ENCODE measurements at places on chromosomes 4 and X.
A peak's percentile ranks its signal among the peaks of the same experiment; 100 is the strongest.

- DNase-seq, result peak; percentile 20
Observed at GRCh38 chrX:23752740-23753415, 9.8 kb upstream of the ACOT9 start.

- DNase-seq, result no peak
Observed at GRCh38 chrX:153411255-153411987, at the start of gene ZFP92. Gene ZFP92, plus strand, starts transcription at chrX:153411472. Its CDS starts 6,851 bp downstream, at chrX:153418323.

DNA sequence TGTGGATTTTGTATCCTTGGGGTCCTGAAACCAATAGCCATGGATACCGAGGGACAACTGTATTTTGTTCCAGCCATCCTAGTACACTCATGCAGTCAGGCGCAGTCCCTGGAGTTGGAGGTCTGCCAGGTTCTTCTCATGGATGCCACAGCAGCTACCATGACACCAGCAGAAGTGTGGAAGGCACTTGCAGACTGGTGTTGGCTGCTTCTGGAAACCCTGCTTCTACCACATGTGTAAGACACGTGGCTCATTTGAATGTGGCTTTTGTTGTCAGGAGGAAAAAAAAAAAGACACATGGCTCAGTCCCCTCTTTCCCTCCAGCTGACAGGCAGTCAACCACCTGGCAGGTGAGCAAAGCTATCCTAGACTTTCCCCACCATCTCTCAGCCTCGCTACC, 19.4 kb downstream of the DRD5 start:
- no peak for DNase-seq

- peak; percentile 65 for DNase-seq
Observed at GRCh38 chr4:88600176-88600838, 8.0 kb downstream of the HERC3 start.

DNA sequence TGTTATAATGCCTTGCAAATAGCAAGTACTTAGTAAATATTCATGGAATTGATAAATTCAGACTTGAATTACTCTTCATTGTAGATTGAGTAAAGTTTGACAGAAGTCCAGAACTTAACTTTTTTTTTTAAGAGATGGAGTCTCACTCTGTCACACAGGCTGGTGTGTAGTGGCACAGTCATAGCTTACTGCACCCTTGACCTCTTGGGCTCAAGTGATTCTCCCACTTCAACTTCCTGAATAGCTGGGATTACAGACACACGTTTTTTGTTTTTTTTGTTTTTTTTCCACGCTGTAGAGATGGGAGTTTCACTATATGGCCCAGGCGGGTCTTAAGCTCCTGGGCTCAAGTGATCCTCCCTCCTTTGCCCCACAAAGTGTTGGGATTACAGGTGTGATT, 32.1 kb downstream of the UBE2K start:
- no peak for DNase-seq

GRCh38 chr4:130233377-130234047, 1137.6 kb downstream of the C4orf33 start:
- DNase-seq, result no peak

- peak; percentile 24 for DNase-seq
Observed at GRCh38 chr4:25448379-25449109, 71.5 kb downstream of the ANAPC4 start.

DNA sequence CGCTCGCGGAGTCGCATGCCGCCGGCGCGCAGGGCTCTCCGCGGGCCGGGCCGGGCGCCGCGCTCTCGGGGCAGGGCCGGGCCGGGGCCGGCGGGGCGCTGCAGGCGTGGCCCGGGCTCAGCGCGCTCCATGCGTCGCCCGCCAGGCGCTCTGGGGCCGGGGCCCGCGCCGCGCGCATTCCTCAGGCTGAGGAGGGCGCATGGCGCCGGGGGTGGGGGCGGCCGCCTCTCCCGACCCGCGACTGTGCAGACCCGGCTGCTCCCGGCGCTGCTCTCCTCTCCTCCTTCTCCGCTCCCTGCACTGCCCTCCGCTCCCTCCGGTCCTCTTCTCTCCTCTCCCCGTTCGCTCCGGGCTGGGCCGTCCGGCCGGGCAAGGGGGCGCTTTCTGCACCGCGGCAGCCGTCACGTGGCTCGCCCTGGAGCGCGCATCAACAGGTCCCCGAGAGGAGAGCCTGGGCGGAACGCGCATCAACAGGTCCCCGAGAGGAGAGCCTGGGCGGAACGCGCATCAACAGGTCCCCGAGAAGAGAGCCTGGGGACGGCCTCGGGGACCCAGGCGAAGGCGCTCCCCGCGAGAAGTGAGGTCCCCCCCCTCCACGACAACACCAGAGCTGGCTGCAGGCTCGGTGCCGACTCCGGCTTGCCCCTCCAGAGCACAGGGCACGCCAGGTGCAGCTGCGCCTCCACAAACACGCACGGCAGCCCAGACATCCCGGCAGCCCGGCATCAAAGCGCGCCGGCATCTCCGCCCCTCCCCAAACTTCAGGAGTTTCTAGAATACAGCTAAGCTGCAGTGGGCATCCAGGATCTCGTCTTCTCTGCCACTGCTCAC, 12.9 kb downstream of the PPP2R3B start:
- no peak for DNase-seq

GRCh38 chr4:90689739-90690138, 562.5 kb downstream of the CCSER1 start:
- no peak for DNase-seq

GRCh38 chrX:100717363-100717762, 14.6 kb downstream of the SYTL4 start:
- DNase-seq, result no peak

DNA sequence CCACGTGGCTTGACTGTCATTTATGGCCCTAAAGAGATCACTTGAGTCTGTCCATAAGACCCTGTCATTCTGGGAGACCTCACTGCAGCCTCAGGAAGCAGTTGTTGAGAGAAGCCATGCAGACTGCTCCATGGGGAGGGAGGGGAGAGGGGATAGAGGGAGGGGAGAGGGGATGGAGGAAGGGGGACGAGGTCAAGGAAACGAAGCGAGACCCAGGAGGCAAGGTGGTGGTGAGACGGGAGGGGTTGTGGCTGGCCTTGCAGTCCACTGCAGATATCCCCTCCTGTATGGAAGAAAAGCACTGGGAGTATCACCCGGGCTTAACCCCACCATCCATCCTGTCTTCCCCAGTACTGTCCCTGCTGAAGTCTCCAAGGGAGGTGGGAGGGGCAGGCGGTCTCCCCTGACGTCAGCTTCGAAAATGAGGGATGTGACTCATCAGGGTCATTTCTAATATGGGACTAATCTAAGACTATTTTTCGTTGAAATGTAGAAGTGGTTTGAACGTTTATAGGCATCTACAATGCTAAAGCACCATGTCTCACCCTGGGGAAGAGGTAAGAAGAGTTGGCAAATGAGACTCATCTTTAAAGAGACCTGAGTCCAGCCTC, 5.6 kb downstream of the TMEM255A start:
- no peak for DNase-seq

GRCh38 chrX:153063315-153063714, 7.0 kb downstream of the PNMA3 start:
- DNase-seq, result peak; percentile 8

- DNase-seq, result no peak
Observed at GRCh38 chrX:10566716-10567097, 53.7 kb downstream of the MID1 start.

DNA sequence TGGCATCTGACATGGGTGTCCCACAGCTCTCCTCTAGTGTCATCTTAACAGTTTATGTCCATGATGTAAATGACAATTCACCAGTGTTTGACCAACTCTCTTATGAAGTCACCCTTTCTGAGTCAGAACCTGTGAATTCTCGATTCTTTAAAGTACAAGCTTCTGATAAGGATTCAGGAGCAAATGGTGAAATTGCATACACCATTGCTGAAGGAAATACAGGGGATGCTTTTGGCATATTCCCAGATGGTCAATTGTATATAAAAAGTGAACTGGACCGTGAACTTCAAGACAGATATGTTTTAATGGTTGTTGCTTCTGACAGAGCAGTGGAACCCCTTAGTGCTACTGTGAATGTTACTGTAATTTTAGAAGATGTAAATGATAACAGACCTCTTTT, 4.6 kb downstream of the FAT4 start:
- no peak for DNase-seq

DNA sequence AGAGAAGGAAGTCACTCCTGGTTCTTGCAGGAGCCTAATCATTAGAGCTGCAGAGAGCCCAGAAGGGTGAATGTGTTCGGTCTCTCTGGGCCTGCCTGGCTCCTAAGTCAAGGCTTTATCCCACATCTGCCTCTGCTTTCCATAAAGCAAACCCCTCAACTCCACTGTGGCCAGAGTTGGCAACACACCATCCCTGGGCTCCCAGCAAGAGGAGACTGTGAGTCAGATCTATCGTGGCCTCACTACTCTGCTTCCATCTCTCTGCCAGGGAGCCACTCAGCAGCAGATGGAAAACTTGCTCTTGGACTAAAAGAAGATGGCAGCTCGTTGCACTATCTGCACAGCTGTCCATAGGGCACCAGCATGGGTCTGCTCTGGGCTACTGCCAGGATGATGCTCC, 348.2 kb downstream of the FBXW7 start:
- no peak for DNase-seq

DNA sequence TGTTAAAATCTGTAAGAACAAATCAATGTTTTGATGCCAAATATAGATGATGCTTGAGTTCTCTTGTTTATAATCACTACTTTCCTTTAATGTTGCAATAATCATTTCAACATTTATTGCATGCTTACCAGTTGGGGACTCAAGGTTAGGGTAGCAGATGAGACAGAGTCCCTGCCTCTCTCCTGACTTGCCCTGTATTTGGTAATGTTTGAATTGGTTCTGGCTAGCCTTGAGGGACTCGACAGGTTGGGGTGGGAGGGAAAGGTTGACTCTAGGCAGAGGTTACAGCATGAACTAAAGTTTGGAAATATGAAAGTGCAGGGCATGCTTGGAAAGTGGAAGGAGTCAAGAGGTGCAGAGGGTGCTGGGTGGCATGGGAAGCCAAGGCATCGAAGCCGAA, 2.0 kb downstream of the SEC24B start:
- DNase-seq, result no peak

- no peak for DNase-seq
Observed at GRCh38 chrX:16836371-16836770, 33.8 kb downstream of the RBBP7 start.

GRCh38 chr4:150960818-150961217, 54.3 kb downstream of the LRBA start:
- no peak for DNase-seq

GRCh38 chr4:98006060-98006459, 137.2 kb downstream of the STPG2 start:
- no peak for DNase-seq

- no peak for DNase-seq
Observed at GRCh38 chr4:6134612-6135220, 65.6 kb downstream of the JAKMIP1 start.

DNA sequence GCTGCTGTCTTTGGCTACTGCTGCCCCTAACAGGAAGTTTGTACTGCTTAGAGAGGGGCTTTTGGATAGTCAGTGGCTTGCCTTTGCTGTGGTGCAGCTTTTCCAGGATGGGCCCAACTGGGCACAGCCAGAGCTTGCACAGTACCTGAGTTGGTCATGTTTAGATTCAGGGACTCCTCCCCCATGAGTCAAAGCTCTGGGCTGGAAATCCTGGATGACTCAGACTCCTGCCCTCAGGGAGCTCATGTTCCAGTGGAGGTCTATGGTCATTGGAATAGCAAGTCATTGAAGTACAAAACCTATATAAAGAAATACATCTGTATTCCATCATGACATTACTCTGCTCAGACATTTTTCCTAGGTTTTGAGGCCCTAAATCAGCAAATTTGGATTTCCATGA, 66.7 kb upstream of the PJA1 start:
- DNase-seq, result no peak

DNA sequence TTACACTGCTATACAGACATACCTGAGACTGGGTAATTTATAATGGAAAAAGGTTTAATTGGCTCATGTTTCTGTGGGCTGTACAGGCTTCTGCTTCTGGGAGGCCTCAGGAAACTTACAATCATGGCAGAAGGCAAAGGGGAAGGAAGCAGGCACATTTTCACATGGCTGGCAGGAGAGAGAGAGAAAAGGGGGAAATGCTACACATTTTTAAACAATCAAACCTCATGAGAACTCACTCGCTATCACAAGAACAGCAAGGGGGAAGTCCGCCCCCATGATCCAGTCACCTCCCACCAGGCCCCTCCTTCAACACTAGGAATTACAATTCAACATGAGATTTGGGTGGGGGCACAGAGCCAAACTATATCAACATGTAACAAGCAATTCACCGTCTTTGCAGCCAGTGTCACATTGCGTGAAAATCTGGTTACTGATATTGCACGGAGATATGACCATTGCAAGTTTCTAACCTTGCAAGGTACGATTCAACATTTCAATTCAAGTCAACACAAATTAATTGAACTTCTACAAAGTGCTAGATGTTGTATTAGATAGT, 61.7 kb upstream of the RELL1 start:
- DNase-seq, result no peak

- no peak for DNase-seq
Observed at GRCh38 chrX:103793545-103793940, 16.9 kb downstream of the PLP1 start.

DNA sequence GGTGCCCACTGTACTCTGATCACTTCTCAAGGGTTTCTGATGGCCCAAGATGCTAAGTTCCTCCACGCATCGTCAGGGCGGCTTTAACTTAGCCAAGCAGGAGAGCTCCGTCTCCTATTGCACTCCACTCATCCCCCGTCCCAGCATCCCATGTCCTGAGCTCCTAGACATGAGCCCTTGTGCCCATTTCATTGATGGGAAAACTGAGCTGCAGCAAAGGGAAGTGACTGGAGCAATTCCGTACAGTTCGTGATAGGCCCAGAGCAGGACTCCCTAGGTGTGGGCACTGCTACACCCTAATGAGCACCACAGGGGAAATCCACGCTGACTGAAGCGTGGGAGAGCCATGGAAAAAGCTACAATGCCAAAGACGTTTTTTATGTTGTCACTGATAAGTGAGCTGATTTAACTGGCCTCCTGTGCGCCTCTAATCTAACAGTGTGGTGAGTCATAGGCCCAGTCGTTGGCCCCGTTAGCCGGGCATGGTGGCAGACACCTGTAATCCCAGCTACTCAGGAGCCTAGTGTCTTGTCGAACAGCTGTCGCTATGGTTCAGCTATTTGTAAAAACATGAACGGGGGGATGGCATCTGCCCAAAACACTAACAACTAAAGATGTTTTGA, 14.9 kb downstream of the NSDHL start:
- DNase-seq, result no peak

- no peak for DNase-seq
Observed at GRCh38 chr4:169222761-169223160, 48.0 kb downstream of the SH3RF1 start.

- DNase-seq, result peak; percentile 78
Observed at GRCh38 chrX:24148535-24149350, 786 bp upstream of the ZFX start.

GRCh38 chr4:40546506-40546905, 83.2 kb downstream of the RBM47 start:
- no peak for DNase-seq

DNA sequence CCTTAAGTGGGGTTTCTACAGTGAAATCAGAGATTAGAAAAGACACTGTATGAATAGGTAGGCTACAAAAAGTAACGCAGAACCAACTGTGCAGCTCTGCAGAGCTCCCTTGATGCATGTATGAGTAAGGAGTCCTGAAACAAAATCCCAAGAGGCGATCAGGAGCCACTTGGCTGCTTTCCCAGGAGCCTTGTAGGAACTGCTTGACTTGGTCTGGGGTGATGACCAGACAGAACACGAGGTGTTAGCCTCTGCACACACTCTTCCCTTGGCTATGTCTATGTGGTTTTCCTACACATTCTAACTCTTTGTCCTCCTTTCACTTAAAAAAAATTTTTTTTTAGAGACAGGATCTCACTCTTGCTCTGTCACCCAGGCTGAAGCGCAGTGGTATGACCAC, 22.8 kb upstream of the AP1S2 start:
- no peak for DNase-seq

GRCh38 chr4:62023633-62024032, 823.5 kb downstream of the ADGRL3 start:
- DNase-seq, result no peak

Measured in fibroblast of skin of left quadriceps (primary cell).